Mucosa of descending colon (tissue), 3 donors: ENCODE measurements at places on chromosomes 4 and X. TPM values are rescaled to one million over a fixed set of nuclear protein-coding genes. Genes with fewer than 3 reads are reported as not detected.

- no peak for DNase-seq
These were observed 368.8 kb downstream of the MAGEE1 start for GRCh38 chrX:76796311-76796710.

The IL21 gene
- total RNA-seq, result not detected

DNA sequence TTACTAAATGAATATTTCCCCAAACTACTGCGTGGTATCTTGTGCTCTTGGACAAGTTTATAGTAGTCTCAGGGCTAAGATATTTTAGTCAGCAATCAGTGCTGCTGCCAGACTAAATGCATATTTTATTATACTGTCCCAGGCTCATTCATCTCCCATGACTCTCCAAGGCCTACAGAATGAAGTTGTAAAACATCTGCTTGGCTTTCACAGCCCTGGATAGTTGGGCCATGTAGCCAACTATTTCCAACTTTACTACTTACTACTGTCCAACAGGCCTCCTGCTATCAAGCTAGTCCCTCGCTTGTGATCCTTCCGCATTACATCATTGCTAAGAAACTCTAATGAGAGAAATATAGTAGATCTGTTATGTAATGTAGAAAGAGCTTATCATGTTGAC is 31.4 kb downstream of the MAGEB16 start:
- DNase-seq, result no peak

The C4orf54 gene
- not detected for total RNA-seq

GRCh38 chr4:95547715-95548471 is 880 bp downstream of the UNC5C start:
- peak; percentile 4 for DNase-seq

The TLR10 gene
- 0.25 TPM for total RNA-seq

The PCYT1B gene
- 0.39 TPM for total RNA-seq

DNA sequence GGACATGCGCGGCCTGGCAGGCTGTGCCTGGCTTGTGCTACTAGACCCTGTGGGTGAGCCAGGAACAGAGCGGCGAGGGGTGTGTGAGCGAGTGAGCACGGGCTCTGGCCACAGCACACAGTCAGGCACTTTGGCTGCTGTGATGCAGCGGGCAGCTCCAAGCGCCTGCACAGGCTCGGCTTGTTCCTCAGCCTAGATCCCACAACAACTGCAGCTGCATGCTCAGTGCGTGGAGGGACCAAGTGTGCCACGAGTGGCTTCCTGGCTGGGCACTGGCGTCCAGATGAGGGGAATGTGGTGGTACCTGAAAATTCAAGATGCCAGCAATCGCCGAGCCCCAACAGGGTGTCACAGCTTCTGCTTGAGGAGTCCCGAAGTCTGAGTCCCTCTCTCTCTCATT is 1056.6 kb downstream of the RAPGEF2 start:
- no peak for DNase-seq

DNA sequence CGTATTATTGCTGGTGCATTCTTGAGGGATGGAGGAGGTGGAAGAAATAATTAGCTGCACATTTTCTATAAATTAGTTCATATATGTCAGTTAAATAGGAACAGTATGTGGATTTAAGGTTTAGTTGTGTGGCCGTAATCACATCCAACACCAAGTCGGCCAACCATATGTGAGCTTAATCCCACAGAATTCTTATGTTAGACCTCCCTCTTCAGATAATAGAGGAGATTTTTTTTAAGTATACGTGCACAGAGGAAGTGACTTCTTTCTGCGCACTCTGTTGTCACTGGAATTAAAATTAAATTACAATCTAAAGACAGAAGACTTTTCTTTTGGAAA is 2.1 kb downstream of the SEPTIN11 start:
- DNase-seq, result no peak

GRCh38 chr4:165926307-165926706 is 53.3 kb downstream of the TLL1 start:
- DNase-seq, result no peak

DNA sequence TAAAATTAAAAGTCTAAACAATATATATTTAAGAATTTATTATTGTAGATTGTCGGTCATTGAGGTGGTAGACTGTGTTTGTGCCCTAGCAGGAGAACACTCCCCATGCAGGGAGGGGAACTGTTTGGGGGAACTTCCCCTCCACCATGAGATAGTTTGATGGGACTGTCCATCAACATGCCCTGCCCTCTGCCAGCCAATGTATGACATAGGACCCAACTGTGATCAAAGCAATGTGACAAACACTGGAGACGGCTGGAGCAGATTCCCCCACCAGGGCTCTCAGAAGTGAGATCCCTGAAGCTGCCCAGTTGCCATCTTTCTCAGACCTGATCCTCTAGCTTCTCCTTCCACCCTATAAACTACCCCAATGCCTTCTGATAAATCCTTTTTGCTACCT is 44.9 kb downstream of the SH3KBP1 start:
- DNase-seq, result no peak

- no peak for DNase-seq
These were observed 52.0 kb downstream of the ENOPH1 start for GRCh38 chr4:82482387-82482786.

GRCh38 chrX:15292861-15293260 is 22.6 kb downstream of the ASB11 start:
- no peak for DNase-seq

DNA sequence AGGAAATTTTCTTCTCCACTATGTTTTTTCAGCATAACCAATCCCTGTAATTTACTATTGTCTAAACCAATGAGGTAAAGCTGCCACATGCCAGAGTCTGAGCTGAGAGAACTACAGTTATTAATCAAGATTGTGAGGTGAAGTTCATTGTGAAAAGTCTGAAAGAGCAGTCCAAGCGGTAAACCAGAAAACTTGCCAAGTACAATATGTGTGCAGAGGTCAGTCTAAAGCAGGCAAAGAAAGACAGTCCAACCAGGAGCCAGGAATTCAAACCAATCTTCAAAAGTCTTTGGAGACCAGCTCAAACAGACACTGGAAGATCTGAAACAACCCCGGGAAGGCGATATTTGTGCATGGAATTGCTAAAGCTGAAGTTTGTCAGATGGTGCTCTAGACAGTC is 229.1 kb upstream of the POU3F4 start:
- no peak for DNase-seq

The ODAPH gene
- not detected for total RNA-seq

- no peak for DNase-seq
These were observed 28.7 kb downstream of the NOCT start for GRCh38 chr4:139044291-139044690.

DNA sequence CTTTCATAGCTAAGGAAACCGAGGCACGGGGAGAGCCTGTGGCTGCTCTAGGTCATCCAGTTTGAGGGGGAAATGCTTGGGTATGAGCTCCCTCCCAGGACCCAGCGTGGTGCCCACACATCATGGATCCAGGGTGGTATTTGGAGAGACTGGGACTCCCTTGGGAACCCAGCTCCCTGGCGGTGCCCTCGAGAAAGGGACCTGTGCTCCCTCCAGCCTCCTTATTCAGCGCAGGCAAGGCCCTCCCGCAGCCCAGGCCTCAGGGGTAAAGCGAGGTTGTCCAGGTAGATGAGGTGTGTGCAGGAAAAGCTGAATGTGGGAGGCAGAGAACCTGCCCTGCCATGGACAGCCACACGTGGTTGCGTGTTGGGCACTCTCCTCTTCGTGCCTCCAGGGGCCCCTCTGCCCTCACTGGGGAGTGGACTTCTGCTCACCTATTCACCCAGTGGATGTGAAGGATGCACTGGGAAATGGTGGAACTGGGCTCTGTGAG is 53.8 kb upstream of the GPR78 start:
- no peak for DNase-seq

GRCh38 chrX:95728446-95728845 is 956.2 kb upstream of the DIAPH2 start:
- no peak for DNase-seq

- no peak for DNase-seq
These were observed 9.5 kb upstream of the C4orf51 start for GRCh38 chr4:145670422-145670821.

DNA sequence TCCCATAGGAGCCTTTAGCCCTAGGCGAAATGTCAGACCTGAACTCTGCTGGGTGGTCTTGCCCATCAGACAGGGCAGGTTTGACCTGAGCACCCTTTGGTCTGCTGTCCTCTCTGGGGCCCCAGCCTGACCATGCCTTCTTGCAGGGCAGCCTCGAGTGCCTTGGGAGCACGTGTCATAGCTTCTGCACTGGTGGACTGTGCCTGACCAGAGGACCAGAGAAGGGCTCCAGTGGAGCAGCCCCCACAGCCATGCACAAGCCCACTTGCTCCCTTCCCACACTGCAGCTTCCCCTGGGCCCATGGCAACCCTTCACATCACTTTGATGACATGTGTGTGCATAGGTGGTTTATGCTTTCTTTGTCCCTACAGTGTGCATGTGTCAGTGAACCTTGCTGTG is 394.0 kb downstream of the TEX13C start:
- DNase-seq, result no peak
